Non-pigmented ciliary epithelial cell (primary cell): ENCODE measurements at places on chromosomes 4 and X.

DNA sequence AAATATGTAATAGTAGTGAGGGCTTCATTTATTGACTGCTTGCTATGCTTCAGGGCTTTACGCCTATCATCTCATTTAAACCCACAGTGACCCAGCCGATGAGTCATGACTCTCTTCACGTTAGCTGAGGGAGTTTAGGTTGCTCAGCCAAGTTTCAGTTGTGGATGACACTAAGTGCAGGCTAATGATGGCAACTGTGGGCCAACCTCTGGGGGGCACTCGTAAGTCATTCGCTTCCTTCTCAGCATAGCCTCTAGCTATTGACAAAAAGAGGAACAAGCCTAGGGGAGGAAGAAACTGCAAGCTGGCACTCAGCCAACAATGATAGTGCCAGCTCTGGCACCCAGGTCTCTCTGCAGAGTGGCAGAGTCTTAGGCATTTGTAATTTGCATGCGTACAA is 325.0 kb downstream of the ARHGAP10 start:
- peak; percentile 51 for DNase-seq

DNA sequence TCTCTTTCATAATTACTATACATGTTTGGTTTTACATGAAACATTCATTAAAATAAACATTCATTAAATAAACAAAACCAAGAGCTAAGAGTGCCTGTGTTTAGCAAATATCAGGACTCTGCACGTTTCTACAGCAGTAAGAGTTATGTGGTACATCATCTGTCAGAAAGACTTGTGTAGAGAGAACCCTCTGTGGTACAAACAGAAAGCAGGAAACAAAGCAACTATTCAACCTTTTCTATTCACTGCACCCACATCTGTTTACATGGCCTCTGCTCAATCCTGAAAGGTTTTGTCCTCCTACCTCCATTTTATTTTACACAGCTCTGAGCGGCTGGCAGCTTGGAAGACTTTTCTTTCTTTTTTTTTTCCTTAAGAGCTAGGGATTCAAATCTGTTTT is 90.7 kb upstream of the PCDH18 start:
- no peak for DNase-seq

GRCh38 chrX:38879631-38880220 is 78.5 kb downstream of the MID1IP1 start:
- no peak for DNase-seq

- no peak for DNase-seq
Measured at GRCh38 chr4:184812199-184812542, 13.6 kb downstream of the ACSL1 start.

GRCh38 chrX:22196149-22196548 is 76.6 kb upstream of the CBLL2 start:
- no peak for DNase-seq

DNA sequence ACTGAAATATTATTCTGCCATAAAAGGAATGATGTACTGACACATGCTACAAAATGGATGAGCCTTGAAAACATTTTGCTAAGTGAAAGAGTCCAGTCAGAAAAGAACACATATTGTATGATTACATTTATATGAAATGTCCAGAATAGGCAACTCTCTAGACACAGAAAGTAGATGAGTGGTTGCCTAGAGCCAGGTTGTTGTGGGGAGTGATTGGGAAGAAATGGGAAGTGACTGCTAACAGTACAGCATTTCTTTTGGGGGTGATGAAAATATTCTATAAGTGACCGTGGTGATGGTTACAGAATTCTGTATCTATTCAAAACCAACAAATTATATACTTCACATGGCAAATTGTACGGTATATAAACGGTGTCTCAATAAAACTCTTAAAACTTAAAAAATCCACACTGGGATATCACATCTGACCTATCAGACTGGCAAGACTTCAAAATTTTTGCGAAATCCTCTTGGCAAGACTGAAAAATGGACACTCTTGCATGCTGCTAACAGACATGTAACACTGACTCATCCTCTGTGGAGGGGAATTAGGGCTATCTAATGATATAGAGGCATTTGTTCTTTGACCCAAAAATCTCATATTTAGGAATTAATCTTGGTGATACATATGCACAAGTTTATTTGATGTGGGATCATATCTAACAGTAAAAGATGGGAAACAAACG is 71.8 kb downstream of the FAM13A start:
- DNase-seq, result no peak

DNA sequence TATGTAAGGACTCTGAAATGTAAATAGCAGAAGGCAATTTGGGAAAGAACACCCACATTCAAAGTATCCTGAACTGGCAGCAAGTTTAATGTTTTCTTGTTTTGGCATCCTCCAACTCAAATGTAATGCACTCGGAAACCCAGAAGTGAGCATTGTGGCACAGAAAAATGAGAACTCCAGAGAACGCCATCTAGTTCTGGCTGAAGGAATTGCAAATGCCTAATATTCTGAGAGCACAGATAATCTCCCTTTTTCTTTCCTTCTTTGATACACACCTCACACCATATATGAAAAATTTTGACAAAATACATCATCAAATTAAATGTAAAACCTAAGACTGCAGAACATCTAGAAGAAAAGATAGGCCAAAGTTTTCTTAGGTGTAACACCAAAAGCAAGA is 52.1 kb downstream of the PWWP3B start:
- no peak for DNase-seq

- no peak for DNase-seq
Measured at GRCh38 chr4:8304827-8305695, 35.5 kb downstream of the HTRA3 start.

DNA sequence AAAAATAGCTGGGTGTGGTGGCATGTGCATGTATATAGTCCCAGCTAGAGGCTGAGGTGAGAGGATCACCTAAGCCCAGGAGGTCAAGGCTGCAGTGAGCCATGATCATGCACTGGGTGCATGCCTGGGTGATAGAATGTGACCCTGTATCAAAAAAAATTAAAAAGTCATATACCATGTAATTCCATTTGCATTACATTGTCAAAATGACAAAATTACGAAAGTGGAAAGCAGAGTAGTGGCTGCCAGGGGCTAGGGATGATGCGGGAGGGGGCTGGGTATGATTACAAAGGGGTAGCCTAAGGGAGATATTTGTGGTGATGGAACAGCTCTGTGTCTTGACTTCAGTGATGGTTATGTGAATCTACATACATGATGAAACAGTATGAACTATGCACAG is 97.8 kb downstream of the KDR start:
- DNase-seq, result no peak

- DNase-seq, result no peak
Measured at GRCh38 chr4:87631668-87632067, 18.4 kb upstream of the DMP1 start.

DNA sequence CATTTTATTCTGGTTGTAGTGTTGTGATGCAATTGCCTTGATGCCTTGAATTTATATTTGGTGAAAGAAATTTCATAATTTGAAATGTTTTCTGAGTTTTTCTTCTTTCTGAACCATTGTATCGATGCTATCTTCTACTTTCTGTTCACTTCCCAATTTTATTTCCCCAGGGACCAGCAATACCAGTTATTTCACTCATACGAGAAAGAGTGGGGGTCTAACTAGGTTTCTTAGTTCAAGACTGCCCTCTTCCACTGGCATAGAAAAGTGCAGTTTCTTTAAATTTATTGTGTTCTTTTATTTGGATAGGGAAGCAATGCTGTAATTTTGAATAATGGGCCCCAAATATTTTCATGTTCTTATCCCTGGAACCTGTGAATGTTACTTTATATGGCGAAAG is 544.0 kb upstream of the ADGRL3 start:
- DNase-seq, result no peak

- no peak for DNase-seq
Measured at GRCh38 chr4:99861120-99861905, 32.9 kb downstream of the LAMTOR3 start.

DNA sequence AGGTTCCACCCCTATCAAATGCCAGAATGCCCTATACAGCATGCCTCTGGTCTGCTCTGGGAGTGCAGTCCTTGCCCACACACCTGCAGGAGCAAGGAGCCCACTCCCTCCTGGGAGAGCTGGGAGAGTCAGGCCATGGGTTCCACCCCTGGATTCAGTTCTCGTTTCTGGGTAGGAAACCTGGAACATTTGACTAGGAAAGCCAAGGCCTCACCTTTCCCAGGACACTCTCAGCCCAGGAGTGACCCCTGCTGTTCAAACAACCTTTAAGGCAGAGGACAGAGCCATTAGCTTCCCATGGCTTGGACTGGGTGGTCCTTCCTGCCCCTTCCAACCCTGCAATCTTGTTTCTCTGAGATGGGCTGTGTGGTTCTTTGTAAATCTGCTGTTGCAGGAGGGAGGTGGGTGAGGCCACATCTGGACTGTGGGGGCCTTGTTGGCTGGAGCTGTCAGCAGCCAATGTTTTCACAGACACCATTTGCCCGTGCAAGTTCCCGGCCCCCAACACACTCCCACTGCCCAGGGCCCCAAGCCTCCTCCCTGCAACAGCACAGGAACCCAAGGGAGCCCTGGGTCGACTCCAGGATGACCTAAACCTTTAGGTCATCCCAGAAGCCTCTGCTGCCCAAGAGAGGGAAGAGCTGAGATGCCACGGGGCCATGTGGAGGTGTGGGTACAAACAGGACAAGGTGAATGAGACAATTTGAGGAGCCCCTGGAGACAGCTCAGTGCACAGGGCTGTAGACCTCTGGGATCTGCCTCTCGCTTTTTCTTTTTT is 104.4 kb downstream of the PJA1 start:
- no peak for DNase-seq

DNA sequence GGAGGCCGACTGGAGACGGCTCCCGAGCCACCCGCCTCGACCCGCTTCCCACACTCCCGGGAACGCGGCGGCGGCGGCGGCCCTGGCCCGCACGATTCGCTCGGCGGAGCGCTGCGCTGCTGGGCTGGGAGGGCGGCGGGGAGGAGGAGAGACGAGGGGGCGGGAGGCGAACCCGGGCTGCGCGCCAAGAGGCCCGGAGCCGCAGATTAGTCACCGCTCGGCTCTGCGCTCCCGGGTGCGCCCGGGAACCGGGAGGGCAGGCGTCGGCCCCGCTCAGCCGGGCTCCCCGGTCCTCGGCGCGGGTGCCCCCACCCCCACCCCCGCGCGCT is 11.2 kb upstream of the BCOR start:
- no peak for DNase-seq

- DNase-seq, result no peak
Measured at GRCh38 chr4:136002316-136002715, 1530.0 kb downstream of the PCDH18 start.

GRCh38 chrX:9846631-9847030 is 60.4 kb downstream of the SHROOM2 start:
- DNase-seq, result no peak

- DNase-seq, result no peak
Measured at GRCh38 chr4:126215759-126216158, 901.0 kb downstream of the FAT4 start.

GRCh38 chr4:118077767-118078105 is 43.5 kb downstream of the NDST3 start:
- DNase-seq, result no peak

DNA sequence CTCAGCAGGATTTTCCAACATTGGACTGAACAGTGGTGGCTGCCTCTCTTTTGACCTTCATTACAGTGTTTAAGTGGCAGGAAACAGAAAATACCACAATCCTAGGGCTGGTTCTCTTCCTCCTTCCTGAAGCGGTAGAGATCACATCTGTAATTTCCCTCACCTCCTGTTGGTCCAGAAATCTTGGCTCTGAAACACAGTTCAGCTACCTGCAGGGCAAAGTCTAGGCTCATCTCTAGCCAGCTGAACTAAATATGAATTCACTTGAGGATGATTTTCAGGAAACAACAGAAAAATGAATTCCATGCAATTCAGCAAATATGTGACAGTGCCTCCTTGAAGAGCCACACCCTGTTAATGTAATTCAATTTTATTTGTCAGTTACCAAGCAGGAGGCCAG is 531.9 kb downstream of the INPP4B start:
- no peak for DNase-seq
